RPMI7951 (cell line): ENCODE measurements at places on chromosomes 5 and 9. TPM values are rescaled to one million over a fixed set of nuclear protein-coding genes. Genes with fewer than 3 reads are reported as not detected.

Gene IL3
- total RNA-seq, result not detected in 2 replicates

DNA sequence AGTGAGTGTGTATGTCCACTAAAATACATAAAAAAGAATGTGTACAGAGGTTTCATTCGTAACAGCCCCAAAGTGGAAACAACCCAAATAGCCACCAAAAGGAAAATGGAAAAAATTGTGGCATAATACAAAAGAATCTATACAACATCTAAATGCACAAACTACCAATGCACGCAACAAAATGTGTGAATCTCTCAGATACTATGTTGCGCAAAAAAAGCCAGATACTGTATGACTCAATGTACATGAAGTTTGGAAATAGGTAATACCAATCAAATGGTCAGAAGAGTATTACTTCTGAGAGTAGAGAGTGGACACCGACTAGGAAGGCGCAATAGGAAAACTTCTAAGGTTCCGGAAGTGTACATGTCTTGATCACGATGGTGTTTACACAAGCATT is 2.4 kb downstream of the XPA start:
- no peak for DNase-seq

DNA sequence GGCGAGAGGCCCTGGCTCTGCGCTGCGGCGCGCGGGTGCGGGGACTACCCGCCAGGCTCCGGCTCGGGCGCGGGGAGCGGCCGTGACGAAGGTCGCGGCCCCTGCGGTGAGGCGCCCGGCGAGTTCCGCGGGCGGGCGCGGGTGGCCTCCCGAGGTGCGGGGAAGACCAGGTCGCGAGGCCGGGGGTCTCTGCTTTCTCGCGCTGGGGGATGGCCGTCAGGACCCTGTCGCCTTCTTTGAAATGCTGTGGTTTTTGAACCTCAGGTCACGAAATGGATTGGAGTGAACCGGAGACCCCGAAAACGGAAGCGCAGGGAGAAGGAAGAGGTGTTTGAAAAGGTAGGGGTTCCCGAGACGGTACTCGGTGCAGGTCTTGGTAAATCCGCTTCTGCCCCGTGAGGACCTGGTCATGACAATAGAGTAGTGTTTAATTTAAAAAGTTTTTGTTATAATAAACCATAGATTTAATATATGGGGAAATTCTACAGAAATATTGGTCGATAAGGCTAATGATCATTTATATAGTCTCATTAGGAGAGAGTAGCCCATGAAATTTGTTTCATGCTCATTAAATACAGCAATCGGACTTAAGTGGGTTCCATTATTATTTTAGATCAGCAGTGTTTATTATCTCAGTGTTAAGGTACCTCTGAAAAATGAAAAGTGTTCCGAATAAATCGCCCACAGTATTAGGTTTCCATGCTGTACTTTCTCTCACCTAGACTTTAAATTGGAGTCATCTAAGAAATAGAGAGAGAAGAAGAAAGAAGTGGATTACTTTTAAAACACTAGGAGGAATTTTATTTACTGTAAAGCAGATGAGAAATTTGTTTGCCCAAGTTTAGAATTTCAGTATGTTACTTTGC is 279.0 kb downstream of the AOPEP start:
- DNase-seq, result no peak

Gene ADAMTS2
- 0.49 and 0.60 TPM in 2 replicates for total RNA-seq

DNA sequence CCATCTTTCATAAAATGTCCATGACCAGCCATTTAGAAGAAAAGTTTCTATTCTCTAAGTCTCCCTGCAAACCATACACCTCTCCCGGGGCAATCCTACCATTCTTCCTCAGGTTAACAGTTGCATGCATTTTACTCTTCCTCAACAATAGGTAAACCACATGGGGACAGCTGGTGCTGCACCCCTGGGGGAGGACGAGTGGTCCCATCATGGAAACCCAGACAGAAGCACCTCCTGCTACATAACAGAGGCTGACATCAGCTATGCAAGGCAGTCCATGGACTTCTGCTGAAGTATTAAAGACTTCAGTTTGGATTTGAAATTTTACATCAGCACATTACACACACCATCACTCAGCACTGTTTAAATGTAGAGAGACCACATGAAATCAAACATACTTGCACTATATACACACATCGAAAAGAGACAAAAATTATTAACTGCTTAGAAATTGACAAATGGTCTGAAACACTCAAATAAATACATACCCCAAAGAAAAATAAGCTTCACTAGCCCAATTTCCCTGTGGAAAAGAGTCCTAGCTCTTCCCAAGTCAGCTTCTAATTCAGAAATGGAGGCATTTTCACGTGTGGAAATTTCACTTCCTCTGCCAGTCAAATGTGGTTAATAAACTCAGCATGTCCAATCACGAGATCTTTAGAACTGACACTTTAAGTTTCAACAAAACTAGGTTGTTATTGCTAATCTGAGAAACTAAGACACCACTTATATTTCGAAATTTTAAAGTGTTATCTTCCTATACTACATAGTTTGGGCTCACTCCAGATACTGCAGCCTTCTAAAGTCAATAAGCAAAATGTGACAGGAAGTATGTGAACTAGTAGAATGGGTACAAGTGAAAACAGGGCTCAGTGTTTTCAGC is 173.4 kb downstream of the ROR2 start:
- no peak for DNase-seq

Gene CXCL14
- not detected in 2 replicates for total RNA-seq

DNA sequence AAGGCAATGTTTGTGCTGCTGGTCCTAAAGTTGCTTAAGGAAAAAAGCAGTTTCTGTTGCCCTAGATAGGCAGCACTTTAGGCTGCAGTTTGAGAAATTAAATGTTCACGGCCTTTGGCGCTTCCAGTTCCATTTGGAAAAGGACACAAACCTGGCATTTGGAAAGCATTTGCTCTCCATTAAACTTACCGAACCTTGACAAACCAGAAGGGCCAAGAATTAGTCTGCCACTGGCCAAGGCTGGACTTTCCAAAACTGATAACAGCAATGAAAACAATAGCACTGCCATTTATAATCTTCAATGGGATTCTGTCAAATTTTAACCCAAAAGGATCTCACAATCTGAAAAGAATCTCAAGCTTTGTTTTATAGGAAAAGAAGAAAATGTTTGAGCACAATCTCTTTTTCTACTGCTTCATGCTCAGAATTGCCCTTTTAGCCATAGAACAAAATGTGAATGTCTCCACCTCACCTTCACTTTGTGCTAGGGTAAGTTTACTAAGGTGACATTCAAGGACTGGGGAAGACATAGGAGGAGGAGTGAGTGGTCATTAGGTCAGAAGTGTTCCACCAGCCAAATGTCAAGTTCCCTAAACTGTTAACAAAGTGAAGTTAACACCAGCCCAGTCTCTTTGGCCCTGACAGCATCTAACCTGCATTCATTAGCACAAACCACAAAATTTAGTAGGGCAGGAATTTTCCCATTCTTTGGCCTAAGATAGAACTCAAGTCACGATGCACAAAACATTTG is 583.4 kb upstream of the DMAC1 start:
- DNase-seq, result no peak

- no peak for DNase-seq
These were observed 283.9 kb downstream of the GADD45G start for GRCh38 chr9:89888677-89889076.

DNA sequence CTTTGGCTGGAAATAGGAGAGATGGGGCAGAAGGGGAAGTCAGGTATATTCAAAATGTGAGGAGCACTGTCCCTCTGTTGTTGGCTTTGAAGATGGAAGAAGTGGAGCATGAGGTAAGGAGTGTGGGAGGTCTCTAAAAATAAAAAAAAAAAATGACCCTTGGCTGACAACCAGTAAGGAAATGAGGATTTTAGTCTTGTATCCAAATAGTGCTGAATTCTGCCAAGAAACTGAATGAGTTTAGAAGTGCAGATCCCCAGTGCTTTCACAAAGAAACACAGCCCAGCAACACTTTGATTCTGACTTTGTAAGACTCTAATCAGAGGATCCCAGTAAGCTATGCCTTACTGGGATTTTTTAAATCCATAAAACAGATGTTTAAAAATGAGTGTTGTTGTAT is 367.9 kb downstream of the CYLC2 start:
- DNase-seq, result no peak

DNA sequence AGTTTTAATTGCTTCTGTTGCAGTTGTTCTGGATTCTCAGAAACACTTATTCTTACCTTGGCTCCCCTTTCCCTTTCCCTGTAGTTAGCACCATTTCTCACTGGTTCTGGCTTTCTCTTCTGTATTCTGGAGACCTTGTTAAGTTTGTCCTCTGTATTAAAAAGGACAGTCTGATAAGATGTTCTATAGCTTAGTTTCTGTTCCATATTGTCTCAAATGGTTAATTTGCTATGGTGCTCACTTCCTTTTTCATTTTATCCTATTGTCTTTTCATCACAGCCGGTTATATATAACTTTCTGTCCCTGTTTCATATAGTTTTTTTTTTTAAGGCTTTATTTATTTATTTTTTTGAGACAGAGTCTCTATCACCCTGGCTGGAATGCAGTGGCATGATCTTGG is 41.4 kb upstream of the KIAA1958 start:
- DNase-seq, result no peak

DNA sequence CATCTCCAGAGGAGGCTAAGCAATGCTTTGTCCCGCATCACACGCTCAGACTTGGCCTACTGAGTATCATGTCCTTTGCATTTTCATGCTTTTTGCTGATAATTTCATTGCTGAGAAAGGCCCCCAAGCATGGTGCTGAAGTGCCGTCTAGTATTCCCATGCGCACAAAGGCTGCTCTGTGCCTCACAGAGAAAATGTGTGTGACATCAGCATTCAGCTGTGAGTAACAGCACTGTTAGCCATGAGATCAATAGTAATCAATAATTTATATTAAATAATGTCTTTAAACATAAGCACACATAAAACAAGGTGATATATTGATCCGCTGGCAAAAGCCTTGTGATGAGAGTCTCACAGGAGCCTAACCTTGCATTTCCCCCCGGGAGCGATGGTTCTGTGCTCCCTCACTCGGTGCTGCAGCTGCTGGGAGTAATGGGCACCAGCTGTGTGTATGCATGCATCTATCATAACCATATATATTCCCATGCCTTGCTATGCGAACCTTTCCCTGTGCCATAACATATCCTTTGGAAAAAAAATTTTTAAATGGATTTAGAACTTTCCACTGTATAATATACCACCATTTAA is 50.4 kb upstream of the RNF130 start:
- DNase-seq, result no peak

DNA sequence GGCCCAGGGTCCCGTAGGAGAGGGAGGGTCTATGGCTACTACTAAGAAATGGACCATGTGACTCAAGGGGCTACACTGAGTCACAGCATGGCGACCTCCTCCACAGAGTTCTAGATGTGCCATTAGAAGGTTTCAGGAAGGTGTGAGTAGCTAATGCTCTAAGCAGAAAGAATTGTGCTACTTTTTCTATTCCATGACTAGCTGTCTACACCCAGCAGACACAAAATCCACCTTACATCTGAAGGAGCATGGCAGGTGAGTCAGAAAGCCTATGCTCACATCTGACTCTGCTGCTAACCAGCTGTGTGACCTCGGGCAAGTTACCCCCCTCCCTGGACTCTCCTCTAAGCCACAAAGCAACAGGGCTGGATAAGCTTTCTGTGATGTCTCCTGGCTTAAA is 14.4 kb upstream of the MEIKIN start:
- no peak for DNase-seq

Gene STOM
- 43.7 and 45.1 TPM in 2 replicates for total RNA-seq

GRCh38 chr9:91942201-91942600 is 7.8 kb downstream of the ROR2 start:
- no peak for DNase-seq

DNA sequence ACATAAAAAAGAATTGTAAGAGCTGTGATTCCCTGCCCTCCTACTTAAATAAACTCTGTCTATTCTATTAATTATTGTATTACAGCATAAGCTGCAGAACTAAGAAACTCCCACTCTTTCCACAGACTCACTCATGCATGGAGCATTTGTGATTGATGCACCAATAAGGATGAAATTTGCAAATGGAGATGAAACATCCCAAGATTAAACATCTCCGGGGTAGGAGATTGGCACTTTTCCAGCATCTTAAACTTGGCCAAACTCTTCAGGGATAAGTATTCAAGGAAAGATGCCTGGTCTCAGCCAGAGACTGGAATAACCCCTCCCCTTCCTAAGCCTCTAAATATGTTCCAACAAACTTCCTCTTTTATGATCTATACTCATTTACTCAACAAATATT is 472.0 kb downstream of the ACTL7B start:
- no peak for DNase-seq

DNA sequence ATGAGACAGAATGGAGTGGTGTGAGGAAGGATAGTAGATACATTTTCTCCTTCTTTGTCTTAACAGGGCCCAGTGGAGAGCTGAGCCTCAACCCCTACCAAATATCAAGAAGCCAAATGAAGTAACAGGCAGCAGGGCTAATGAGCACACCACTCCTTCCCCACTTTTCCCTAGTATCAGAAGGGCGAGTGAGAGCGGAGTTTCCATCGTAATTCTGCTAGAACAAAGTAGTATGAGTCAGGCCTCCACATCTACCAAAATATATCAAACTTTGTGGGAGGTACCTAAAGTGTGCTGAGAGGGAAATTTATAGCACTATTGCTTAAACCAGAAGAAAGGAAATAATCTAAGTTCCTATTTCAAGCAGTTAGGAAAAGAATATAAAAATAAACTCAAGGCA is 769.0 kb upstream of the RGMB start:
- no peak for DNase-seq

DNA sequence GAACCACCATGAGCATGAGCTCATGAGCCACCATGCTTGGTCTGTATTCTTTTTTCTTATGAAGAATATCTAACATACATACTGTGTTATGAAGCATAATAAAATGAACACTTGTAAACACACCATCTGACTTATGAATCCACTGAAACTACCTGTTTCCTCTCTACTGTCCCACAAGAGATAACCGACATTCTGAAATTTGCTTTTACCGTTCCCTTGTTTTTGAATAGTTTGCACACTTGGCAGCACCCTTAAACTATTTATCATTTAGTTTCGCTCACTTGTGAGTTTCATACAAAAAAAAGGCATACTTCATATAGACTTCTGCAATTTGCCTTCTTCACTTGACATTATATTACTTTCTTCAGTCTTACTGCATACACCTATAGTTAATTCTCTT is 8.9 kb downstream of the LARS1 start:
- DNase-seq, result no peak

- DNase-seq, result peak; percentile 22
These were observed 40.1 kb upstream of the SUB1 start for GRCh38 chr5:32545102-32545800.

Gene SOX30
- not detected in 2 replicates for total RNA-seq

GRCh38 chr9:2907411-2907810 is 63.5 kb upstream of the PUM3 start:
- no peak for DNase-seq

DNA sequence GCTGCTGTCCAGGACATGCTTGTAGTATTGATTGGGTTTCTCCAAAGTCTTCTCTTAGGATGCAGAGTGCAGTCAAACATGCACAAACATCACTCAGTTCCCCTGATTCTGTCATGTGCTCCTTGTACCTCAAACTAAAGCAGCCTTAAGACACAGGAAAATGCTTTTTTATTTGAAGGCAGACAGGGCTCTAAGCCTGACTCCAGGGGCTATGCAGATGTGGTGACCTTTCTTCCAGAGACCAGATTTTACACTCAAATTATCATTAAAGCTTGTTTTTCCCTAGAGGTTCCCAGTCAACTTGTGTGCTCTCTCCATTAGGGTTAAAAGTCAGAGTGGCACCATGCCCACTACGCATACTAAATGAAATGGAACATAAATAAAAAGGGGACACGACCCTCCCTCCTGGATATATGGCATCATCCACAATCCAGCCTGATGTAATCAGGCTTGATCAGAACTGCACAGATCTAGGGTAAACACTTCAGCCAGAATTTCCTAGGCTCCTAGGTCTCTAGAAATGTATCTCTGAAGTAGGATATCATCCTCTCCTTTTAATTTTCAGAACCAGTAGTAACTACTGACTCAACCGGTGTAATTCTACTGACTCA is 771.1 kb downstream of the NR2F1-AS1 start:
- DNase-seq, result no peak
